ENCODE measurements at places on chromosomes 11 and 22.

DNA sequence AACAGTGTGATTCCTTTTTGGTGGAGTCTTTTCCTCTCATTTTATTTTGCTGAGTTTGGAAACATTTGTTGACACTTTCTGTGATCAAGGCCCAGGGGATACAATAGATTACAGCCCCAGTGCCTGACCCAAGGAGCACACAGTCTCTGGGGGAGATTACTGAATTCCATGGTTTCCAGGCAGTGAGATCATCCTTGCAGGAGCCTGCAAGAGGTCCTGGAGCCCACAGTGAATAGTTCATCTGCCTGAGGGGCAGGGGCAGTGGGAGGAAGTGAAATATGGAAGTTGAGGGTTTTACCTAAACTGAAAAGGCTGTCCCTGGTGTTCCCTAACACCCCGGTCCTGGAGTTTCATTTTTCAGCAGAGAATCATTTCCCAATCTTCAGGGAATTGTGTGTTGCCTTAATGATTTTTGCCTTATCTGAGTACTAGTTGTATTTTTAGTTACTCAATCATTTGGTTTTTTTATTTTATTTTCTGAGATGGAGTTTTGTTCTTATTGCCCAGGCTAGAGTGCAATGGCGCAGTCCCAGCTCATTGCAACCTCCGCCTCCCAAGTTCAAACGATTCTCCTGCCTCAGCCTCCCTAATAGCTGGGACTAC is 7.7 kb downstream of the CCS start:
- no peak for DNase-seq

DNA sequence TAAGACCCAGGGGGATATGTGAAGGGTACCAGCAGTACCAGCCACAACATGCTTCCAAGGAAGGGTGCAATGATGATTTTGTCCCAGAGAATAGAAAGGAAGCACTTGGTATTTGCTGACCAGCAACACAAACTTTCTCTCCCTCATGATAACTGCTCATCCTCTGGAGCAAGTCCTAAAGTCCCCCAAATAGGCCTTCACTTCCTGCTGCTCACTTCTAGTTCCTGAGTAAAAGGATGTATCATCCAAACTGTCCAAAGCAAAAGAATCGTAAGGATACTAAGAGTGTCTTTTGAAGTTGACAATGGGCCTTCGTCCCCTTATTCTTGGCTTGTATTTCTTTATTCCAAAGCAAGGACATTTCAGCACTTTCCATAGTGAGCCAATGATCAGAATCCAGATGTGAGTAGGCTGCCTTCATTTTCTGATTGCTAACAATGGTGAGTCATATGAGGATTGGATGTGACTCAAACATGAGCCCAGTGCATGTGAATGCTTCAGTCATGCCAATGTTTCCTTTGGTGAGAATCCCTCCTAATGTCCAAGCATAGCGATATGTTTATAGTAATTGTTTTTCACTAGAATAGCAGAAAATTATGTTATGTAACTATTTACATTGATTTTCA is 243.4 kb upstream of the POU2AF2 start:
- no peak for DNase-seq

DNA sequence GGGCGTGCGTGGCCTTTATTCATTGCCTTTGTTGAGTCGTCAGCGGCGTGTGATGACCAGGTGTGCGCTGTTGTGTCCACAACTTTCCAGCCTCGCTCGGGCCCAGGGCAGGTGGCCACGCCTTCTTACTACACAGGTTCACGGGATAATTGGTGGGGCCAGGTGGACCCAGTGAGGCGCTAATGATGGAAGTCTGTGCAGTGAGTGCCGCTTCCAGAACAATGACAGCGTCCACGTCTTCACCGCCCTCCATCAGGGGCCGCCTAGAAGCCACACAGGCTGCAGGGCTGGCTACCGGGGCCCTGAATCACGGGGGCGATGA is 1197.3 kb downstream of the BRD1 start:
- DNase-seq, result no peak

DNA sequence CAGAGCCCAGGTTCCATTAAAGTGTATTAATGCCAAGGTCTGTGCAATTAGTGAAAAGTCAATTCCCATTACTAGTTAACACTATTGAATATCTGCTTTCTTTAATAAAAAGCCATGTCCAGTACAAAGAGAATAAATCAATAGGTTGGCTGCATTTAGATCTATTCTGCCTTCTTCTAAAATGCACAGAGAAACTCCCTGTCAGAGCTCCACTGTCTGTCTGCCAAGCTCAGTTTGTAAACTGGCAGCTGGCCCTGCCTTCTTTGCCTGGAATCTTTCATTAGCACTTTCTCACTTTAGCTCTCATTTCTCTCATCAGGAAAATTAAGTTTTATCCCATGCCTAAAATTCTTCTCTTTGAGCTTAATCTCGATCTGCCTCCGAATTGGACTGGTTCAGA is 35.6 kb downstream of the ARL14EP start:
- no peak for DNase-seq

GRCh38 chr22:36385491-36386350 is 2.0 kb downstream of the MYH9 start:
- DNase-seq, result peak; percentile 88

- DNase-seq, result no peak
These were observed 60.4 kb downstream of the FEZ1 start for GRCh38 chr11:125435461-125436238.

GRCh38 chr11:66126064-66126463 is 56.0 kb downstream of the PACS1 start:
- DNase-seq, result peak; percentile 54

DNA sequence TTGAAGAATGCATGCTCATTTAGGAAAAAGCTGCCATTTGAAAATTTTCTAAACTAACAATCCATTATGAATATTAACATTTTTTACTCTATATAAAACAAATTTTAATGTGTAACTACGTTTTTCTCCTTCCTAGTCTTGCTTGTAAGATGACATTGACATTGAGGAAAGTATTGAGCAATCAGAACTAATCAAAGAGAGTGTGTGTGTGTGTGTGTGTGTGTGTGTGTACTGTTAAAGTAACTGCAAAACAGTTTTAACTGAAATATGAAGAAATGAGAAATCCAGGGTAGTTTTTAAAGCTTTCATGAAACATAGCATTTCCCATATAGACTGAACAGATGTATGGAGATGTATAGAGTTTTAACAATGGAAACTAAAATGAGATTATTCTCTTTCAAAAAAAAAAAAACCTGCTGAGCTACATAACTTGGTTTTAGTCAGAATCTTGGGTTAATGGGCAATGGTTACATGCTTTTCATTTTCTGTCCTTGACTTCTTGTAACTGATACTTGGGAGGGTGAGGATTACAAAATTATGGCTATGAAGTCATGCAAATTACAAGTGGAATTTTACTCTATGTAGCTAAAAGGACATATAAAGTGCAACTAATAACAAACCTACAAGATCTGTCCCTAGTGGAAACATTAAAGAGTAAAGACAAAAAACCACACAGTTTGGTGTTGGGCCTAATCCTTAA is 2.0 kb downstream of the PDGFD start:
- no peak for DNase-seq

DNA sequence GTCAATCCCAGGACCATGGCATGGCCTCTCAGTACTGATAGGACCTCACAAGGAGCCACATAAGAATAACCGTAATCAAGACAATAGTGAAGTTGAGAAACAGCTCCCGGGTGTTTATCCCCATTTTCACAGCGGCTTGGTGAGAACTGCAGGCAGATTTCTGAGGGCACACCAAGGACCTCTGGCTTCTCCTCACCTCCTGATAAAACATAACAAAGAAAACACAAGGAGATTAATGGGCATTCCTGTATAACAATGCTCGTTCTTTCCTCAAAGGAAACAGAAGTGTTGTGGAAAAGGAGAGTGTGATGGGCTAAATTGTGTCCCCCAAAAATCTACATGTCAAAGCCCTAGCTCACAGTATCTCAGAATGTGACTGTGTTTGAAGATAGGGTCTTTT is 4.0 kb downstream of the SLN start:
- no peak for DNase-seq

DNA sequence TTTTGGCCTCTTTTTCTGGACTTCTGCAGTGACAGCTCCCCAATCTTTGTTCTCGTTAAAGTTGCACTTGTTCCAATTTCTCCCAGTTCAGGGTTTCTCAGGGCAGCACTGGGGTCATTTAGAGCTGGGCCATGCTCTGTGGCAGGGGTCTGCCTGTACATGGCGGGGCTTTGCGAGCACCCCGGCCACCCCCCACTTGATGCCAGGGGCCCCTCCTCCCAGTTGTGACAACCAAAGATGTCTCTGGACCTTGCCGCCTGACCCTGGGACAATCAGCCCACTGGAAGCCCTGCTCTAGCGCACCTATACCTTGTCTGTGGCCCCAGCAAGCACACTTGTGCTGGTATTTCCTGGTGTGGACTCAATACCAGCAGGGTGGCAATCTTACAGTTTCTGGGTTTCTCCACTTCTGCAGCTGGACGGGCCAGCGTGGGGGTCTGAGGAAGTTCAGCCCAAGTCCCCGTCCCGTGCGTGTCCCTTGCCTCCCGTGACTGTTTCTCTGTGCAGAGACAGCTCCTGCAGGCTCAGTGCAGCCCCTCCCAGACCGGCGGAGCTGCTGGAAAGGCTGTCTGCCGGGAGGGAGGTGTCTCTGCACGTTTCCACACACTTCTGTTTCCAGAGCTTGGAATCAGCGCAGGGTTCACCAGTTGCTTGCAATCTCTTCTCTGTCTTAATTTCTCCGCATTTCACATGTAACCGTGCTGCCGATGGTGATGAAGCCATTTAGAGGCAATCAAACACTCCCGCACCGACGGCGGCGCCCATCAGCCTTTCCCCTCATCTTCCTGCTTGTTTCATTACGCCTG is 1328.9 kb downstream of the BRD1 start:
- DNase-seq, result no peak

DNA sequence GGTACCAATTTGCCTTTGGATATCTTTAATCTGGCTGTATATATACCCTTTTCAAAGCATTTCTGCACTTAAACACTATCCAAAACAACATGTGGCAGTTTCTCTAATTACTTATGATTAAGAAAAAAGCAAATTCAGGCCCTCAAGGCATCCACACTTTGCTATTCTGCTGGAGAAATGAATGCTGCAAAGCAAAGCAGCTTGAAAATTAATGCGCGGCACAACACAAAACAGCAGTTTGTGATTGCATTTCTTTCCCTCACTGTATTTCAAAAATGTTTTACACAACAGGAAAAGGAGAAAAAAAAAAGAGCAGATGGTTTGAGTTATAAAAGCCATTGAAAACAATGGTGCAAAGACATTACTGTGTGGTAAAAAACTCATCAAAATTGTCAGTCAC is 738.4 kb upstream of the RAG2 start:
- no peak for DNase-seq

GRCh38 chr11:31795706-31796498 is 15.2 kb downstream of the PAX6 start:
- DNase-seq, result no peak

GRCh38 chr11:719214-720016 is 13.4 kb downstream of the EPS8L2 start:
- DNase-seq, result no peak

GRCh38 chr22:49555526-49555925 is 272.1 kb downstream of the BRD1 start:
- no peak for DNase-seq

GRCh38 chr11:130156108-130157022 is 3.2 kb upstream of the ST14 start:
- no peak for DNase-seq

DNA sequence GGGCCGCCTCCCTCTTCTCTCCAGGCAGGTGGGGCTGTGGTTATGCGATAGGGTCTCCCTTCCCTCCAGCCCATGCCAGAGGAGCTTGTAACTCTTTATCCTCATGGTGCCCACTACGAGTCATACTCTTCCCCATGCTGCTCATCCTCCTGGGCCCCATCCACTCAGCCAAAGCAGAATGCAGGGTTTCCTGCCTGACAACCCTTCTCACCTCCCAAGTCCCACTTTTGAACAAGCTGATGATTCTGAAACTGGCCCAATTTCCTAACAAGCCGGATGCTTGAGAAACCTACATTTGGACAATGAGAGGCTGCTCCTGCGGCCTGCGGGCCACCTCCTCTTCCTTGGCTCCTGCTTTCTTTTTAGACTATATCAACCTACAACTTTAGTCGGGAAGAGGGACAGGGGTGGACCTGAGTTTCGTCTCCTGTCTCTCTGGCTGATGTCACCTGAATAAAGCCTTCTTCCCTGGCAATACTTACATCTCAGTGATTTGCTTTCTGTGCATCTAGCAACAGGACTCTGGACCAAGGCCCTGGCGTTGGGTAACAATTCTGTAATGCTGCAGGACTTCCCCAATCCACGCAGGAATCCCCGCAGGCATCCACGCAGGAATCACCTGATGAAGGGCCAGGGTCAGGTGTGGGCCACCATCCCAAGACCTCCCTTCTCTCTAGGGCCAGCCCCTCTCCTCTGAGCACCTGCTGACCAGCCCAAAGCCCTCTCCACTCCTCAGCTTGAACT is 1.5 kb upstream of the NDUFS8 start:
- DNase-seq, result no peak

DNA sequence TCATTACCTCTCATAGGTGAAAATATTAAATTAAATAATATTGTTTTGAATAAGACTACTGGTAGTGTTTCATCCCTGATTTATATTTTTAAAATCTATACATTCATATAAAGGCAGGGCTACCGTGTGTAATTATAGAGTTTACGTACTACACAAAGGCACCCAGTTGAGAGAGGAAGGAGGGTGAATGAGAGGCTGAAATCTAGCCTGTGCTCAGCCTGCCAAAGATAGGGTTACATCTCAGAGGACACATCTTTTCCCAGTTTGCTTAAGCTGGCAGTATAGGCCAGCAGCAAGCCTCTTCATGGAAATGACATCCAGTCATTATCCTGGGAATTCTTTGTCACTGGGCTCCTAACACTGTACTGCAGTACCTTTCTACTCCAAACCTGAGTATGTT is 7.5 kb upstream of the B3GNT6 start:
- DNase-seq, result no peak

DNA sequence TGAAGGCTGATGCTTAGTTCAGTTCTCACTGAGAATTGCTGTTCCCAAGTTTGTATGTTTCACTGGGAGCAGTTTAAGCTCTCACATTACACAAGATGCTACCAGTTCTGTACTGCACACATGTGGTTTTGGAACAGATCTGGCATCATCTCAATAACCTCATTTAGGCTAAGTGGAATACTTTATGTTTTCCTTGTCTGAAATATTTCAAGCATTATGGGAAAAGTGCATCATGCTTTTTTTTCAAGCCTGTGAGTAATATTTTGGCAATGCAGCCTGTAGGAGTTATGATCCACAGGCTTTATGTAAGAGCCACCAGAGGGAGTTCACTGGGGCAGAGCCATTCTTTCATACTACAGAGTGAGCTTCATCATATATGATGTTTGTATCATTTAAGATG is 141.5 kb downstream of the OR4C45 start:
- DNase-seq, result no peak

DNA sequence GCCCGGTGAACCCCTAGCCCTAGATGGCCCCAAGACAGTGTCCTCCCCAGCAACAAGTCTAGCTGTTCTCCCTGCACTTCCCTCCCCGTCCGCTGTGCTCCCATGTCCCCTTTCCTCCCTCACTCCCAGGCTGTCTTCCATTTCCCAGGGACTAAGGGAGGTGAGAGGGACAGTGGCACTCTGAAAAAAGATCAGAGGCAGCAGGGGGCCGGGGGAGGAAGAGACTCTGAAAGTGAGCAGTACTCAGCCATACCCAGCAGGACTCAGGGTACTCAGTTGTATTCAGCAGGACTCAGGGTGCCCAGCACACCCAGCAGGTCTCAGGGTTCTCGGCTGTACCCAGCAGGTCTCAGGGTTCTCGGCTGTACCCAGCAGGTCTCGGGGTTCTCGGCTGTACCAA is 48.4 kb upstream of the THY1 start:
- no peak for DNase-seq
